NB4 (cell line): ENCODE measurements at places on chromosomes 5 and 9.

DNA sequence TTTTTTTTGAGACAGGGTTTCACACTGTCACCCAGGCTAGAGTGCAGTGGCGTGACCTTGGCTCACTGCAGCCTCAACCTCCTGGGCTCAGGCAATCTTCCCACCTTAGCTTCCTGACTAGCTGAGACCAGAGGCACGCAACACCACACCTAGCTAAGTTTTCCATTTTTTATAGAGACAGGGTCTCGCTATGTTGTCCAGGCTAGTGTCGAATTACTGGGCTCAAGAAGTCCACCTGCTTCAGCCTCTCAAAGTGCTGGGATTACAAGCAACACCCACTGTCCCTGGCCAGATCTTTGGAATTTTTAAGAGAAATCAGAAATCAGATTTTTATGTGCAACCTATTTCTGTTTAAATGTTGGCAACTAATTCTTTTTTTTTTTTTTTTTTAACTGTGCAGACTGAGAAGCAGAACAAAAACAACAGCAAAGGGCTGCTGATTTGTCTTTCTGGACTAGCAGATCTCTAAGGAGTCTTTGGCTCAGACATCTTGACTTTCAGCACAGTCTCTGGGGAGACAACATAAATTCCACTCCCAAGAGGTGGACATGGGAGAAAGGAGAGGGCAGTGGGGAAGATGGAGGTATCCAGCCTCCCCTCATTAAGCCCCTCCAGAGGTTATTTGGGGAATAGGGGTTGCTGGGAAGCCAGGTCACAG lies 54.4 kb upstream of the FABP6 start:
- no peak for DNase-seq

- DNase-seq, result peak; percentile 75
Observed at GRCh38 chr5:68460147-68460798, 244.7 kb downstream of the PIK3R1 start.

GRCh38 chr9:11319538-11319937 lies 706.7 kb upstream of the PTPRD start:
- DNase-seq, result peak; percentile 57

DNA sequence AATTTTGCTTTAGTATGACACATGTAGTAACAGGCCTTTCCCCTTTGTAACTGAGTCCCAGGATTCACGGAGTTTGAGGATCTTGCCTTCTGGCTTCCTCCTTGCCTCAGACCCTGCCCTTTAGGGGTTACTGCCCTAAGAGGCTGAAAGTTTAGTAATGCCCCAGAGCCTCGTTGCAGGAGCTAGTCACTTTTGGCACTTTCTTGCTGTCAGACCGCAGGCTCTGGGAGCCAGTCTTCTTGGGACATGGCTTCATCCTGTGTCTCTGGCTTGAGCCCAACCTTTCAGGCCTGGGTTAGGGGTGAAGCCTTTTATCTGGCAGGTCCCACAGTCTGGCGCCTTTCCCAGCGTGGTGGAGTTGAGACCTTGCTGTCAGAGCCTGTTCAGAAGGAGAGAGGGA lies 185.6 kb upstream of the DMRT1 start:
- peak; percentile 71 for DNase-seq

- peak; percentile 90 for DNase-seq
Observed at GRCh38 chr5:178490935-178491652, 99.1 kb downstream of the COL23A1 start.

DNA sequence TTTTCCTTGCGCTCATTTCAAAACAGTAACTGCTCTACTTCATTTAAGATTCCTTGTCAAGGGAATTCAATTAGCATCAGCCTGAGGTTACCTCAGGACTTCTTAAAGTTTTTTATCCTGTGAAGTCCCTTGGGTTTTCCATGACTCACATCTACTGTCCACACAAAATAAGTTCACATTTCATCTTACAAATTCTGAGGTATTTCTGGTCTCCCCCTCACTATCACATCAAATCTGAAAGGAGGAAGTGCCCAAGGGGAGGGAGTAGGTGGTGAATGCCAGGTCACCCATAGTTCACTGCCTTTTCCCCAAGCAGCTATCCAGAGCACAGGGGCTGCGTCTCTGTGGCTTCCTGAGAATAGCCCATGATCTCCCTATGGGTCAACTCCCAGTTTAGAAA lies 227.1 kb upstream of the NREP start:
- peak; percentile 40 for DNase-seq

GRCh38 chr5:179192185-179192890 lies 132.2 kb downstream of the ZNF354C start:
- no peak for DNase-seq

GRCh38 chr9:90966031-90966290 lies 164.3 kb downstream of the SYK start:
- no peak for DNase-seq

GRCh38 chr5:1195916-1196315 lies 5.5 kb upstream of the SLC6A19 start:
- no peak for DNase-seq

- DNase-seq, result no peak
Observed at GRCh38 chr9:132027752-132028663, 51.7 kb downstream of the MED27 start.

DNA sequence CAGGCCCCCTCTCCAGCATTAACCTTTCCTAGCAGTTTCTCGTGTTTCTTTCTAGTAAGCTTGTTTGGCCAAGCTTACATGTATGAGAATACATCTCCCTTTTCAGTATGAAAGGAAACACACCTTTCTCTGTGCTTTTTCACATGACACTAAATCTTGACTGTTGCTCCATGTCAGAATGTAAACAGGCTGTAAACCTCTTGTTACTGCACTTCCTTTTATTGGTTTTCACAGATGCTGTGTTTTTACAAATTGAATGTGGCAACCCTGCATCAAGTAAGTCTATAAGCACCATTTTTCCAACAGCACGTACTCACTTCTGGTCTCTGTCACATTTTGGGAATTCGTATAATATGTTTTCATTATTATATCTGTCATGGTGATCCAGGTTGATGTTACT lies 2.2 kb upstream of the CANX start:
- DNase-seq, result peak; percentile 61

DNA sequence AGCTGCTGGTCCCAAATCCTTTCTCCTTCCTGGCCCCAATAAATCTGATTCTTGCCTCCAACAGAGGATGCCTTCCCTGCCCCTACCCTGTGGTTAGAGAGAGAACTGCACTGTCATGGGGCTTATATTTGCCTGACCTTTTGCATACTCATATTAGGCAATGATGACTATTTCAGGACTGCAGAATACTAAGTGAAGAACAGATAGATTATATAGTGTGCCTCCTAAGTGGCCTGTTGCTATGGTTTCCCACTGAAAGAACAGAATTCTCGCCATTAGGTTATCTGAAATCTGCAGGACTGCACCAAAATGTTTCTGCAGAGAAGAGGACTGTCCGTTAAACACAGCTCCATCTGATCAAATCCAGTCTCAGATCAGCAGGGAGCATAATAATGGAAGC lies 87.3 kb upstream of the CCNG1 start:
- peak; percentile 26 for DNase-seq

DNA sequence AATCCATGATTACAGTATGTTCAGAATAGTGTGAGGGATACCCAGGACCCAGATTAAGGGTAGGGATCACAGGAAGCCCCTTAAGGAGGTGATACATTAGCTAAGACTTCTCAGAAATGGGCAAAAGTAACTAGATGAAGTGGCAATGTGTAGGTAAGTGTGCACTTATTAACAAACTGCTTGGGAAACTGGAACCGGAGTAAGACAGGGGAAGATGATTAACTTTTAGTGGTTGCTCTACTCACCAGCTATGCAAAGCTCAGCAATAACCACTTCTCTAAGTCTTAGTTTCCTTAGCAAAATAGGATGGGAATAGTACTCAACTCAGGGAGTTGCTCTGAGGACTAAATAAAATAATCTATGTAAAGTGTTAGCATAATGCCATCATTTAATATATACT lies 182.2 kb downstream of the MCTP1 start:
- no peak for DNase-seq

DNA sequence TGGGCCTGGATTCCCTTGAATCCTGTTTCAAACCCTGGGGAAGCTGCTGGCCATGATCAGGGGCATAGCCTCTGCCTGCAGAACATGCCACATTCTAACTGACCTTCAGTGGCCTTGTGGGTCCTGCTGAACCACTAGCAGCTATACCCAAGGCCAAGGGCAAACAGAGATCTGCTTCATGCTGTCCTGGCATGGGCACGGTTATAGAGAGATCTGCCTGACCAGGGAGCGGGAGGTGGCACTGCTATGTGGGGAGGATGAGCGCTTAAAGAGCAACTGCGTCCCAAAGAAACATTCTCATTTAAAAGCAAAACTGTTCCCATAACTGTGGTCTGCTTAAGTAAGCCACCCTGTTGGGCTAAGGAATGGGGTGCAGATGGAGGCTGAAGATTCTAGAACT lies 36.5 kb upstream of the SYNPO start:
- DNase-seq, result no peak

- peak; percentile 68 for DNase-seq
Observed at GRCh38 chr5:165209101-165209727, 1703.8 kb downstream of the MAT2B start.

DNA sequence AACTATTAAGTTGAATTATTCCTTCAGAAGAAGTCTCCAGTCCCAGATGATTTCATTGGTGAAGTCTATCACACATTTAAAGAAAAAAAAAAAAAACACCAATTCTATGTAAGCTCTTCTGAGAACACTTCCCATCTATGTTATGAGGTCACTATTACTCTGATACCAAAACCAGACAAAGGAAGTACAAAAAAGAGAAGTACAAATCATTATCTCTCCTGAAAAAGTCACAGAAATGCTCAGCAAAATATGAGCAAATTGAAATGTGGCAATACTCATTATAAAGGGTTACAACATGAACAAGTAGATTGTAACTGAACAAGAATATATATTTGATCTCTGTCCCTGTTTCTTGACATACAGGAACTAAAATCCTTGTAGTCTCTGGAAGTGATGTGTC lies 280.4 kb downstream of the TLE1 start:
- peak; percentile 8 for DNase-seq

- peak; percentile 25 for DNase-seq
Observed at GRCh38 chr9:121598965-121599871, 52.2 kb upstream of the DAB2IP start.

DNA sequence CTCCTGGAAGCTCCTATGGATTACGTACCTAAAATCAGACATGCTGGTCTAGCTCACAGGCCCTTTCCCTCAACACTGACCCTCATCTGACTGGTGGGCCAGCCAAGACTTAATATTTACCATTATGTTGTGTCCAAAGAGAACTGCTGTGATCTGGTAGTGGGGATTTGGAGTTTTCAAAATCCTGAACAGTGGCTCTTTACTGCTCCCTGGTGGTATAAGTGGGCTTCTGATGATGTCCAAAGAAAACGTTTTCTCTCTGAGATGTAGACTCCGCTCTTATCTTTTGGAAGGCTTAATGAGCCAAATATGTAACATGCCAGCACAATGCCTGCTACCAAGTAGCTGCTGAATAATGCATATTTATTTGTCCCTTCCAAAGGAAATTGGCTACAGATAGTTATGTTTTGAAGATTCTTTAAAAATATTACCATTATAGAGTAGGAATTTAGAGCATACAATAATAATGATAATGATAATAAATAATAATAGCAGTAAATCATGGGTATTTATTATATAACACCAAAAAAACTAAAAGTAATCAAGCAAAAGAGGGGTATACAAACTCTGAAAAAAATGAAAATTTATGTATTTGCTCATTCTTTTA lies 406.6 kb upstream of the TNC start:
- peak; percentile 44 for DNase-seq

GRCh38 chr5:140318792-140319191 lies 15.9 kb upstream of the PFDN1 start:
- DNase-seq, result no peak

GRCh38 chr5:72233835-72234234 lies 86.2 kb downstream of the MRPS27 start:
- peak; percentile 62 for DNase-seq

- no peak for DNase-seq
Observed at GRCh38 chr9:27168496-27168895, 59.5 kb downstream of the TEK start.

DNA sequence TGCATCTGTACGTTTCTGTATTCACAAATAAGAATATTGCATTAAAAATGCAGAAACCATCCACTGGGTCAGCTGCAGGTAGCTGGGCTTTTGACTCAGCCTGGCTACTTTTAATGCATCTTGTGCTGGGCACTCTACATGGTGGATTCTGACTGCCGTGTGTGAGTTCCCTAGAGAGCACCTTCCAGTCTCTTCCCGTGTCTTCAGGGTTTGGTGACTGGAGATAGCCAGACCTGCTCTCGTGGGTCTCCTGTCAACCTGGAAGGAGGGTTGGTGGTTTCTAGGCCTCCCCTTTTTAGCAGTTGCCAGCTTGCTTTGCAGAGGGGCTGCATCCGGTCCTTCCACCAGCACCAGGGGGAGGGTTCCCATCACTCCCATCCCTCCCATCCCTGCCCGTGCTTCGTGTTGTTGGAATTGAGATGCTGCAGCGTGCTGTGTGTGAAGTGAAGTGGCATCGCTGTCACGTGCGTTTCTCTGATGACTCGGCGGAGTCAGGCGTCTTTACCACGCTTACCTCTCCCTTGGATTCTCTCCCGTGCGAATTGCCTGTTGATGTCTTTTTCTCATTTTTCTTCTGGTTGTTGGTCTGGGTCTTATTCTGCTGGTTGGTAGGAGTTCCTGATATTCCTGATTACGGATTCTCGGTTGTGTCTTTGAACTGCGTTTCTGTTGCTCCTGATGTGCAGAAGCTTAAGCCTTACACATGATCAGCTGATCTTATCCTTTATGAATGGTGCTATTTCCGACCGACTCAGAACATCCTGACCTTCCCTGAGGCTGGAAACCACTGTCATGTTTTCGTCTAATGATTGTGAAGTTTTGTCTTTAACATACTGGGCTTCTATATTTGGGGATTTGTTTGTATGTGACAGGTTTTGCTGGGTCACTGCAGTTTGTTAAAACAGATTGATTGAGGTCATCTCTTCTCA lies 16.9 kb downstream of the FBXW5 start:
- DNase-seq, result no peak

DNA sequence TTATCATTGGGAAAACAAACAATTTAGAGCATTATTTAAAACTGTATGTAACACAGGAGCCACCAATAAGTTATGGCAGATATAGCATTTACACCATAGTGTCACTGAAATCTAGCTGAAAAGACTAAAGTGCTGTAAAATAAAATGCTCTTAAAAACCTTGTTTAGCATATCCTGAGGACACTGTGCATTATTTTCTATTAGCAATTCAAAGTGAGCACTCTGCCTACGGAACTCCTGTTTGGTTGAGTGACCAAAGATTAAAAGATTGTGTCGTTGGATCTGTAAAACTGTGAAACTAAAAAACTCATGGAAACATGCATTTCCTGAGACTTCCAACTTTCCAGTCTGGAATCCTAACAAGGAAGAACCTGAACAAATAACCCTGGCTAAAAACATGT lies 95.9 kb upstream of the C6 start:
- DNase-seq, result no peak

- no peak for DNase-seq
Observed at GRCh38 chr9:77021922-77022782, 2.7 kb downstream of the FOXB2 start.

- DNase-seq, result no peak
Observed at GRCh38 chr9:122031776-122032175, 61.3 kb downstream of the TTLL11 start.

DNA sequence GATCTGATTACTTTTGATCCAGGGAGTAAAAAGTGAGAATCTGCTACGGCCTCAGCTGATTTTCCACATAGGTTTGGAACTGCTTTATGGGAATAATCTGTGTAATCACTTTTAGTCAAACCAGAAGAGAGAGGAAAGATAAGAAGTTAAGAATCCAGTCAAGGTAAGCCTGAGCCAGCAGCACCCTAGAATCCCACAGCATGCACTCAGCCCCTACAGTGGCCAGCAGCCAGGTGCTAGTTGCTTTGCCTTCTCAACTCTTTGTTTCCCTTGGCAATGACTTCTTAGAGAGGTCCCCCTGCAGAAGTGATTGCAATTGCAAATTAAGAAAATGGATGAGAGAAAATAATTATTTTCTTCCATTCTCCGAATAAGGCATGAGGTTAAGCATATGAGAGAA lies 59.7 kb upstream of the TMED7 start:
- DNase-seq, result no peak
